ENCODE measurements at places on chromosomes 16 and 17. TPM values are rescaled to one million over a fixed set of nuclear protein-coding genes. Genes with fewer than 3 reads are reported as not detected.

WDR45B gene
- total RNA-seq = 146 TPM

GRCh38 chr17:63722403-63722802 is 19.2 kb downstream of the STRADA start:
- H3K4me3 ChIP-seq = no peak overlapping the region
- H3K27me3 ChIP-seq = no peaks in the 10 kb centered on the region
- no peak overlapping the region for H3K27ac ChIP-seq
- H3K4me1 ChIP-seq = no peaks in the 10 kb centered on the region
- no peak for DNase-seq

GRCh38 chr17:63967953-63968352 is 4.8 kb downstream of the SCN4A start:
- no peak for DNase-seq
- H3K36me3 ChIP-seq = no peaks in the 10 kb centered on the region
- no peaks in the 10 kb centered on the region for H3K27me3 ChIP-seq
- H3K27ac ChIP-seq = no peak overlapping the region
- no peaks in the 10 kb centered on the region for H3K4me1 ChIP-seq
- no peak overlapping the region for H3K4me3 ChIP-seq

GRCh38 chr17:82611140-82612058 is 36.8 kb downstream of the WDR45B start:
- no peaks in the 10 kb centered on the region for H3K4me1 ChIP-seq
- no peaks in the 10 kb centered on the region for H3K27me3 ChIP-seq
- DNase-seq = no peak
- no peak overlapping the region for H3K4me3 ChIP-seq
